ENCODE measurements at places on chromosomes 6 and 20.

GRCh38 chr20:43446361-43446879 is 11.3 kb upstream of the SRSF6 start:
- no peak for DNase-seq

- no peak for DNase-seq
These were observed 47.4 kb upstream of the AFDN start for GRCh38 chr6:167779129-167779992.

- no peak for DNase-seq
These were observed 25.1 kb upstream of the TAF8 start for GRCh38 chr6:42025066-42025844.

DNA sequence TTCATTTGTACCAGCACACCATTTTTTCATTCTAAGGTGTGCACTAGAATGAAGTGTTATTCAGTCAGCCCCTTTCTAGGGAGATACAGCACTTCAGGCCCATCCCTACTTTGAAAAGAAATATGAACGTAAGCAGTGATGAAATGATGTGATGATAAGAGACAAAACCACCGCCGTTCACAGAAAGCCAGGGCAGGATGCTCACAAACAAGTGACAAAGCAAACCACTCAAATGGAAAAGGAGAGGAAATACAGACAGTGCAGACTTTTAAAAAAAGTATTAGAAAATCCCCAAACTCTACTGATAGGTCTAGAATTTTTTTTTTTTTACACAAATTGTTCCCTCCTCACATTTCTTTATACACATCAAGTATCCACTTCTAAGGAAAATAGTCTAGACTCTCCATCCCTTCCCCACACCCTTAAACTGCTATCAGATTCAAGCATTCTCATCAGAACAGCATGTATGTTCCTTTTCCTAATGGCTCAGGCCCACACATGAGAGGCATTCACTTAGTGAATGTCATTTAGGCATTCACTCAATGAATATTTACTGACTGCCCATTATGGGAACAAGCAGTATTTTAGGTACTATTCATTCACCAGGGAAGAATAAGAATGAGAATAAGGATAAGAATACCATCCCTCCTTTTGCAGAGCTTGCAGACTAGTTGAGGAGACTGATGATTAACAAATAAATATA is 243.5 kb downstream of the GMPR start:
- DNase-seq = peak; percentile 49

DNA sequence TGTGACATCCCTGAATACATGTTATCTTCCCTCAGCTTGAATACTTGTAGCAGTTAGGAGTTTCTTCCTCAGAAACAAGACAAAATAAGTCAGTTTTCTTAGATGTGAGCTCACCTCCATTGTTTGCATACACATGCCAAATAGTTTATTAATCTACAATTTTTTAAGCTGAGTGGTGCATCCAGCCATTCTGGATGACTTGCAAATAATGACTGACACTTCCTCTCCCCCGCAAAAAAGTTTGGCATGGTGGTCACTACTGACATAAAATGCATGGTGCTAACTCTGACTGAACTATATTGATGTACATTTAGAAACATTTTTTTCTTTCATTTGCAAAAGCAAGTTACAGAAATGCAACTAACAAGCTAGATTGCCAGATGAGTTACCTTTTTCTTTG is 55.5 kb downstream of the CYB5R4 start:
- DNase-seq = no peak

- DNase-seq = no peak
These were observed at the start of gene KCNS1 for GRCh38 chr20:45100563-45101245. Gene KCNS1, minus strand, starts transcription at chr20:45101127. Its CDS starts 1,891 bp downstream, at chr20:45099236.

GRCh38 chr6:68710916-68711315 is 75.8 kb downstream of the ADGRB3 start:
- DNase-seq = no peak

- DNase-seq = no peak
These were observed 45.1 kb upstream of the TBC1D7 start for GRCh38 chr6:13373488-13373886.

DNA sequence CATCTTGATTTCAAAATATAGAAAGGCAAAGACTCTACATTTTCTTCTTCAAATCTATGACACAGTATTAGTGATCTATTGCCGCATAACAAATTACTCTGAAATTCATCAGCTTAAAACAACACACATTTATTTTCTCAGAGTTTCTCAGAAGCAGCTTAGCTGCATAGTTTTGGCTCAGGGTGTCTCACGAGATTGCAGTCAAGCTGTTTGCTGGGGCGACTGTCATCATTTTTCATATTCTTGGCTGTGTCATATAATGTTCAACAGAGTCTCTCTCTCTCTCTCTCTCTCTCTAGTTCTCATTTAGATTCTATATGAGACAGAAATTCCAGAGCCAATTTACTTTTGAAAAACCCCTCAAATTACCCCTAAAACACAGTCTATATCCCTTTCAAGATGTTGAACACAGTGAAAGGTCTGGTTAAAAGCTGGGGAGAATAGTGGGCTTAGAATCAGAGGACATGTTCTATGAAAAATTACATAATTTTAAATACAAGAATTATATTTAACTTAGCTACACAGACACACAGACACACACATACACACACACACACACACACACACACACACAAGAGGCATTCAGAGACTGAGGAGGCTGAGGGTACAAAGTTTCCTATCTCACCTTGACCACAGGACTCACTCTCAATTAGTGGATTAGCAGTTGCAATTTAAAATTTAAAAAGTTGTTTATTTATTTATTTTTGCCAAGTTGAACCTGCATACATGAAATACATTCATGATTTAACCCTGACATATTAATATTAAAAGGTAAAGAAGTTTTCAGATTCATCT is 86.7 kb downstream of the MKKS start:
- no peak for DNase-seq
